Suppressor macrophage treated with lipopolysaccharide for 1 hour (primary cell): ENCODE measurements at places on chromosomes 16 and 17.

DNA sequence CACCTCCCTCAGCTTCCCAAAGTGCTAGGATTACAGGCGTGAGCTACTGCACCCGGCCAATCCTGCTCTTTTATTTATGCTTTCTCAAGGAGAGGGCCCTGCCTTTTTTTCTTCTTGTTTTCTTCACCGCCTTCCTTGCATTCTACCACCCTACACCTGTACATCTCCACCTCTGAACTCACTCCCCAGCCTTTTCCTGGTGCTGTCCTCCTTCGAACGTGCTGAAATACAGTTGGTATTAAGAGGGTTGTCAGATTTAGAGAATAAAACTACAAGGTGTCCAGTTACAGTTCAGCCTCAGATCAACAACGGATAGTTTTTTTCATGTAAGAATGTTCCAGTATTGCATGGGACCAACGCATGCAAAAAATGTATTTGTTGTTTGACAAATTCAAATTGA, 1.7 kb downstream of the PIRT start:
- no peak for DNase-seq

DNA sequence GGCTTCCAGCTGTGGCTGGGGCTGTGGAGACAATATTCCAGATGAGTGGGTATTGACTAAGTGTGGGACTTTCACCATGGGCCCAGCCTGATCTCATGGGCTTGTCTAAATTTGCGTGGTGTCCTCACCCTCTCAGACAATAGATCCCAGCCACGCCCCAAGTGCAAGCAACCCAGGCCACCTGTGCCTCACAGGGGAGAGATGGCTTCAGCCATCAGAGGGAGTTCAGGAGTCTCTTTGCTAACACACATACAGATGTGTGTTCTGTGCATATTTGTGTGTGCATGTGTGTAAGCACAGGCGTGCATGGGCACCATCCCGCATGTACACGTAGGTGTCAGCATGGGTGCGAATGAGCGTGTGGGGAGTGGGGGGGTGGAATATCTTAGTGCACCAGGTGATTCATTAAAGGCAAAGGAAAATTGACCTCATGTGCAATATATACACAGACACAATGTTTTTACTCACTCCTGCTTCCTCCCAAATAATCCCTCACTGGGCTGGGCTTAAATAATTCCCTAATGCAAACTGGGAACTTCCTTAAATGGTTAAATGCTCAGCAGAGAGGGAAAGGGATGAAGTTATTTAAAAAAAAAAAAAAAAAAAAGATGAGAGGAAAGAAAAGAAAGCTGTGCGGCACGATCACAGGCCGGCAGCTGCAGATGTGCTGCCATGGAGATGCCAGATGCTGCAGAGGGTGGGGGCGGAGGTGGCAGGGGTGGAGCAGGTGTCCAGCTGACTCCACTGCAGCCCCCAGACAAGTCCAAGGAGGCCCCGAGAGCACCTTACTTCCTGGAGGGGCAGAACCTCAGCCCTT, 24.0 kb upstream of the CDC42EP4 start:
- DNase-seq = no peak

GRCh38 chr17:47738178-47738577, 5.1 kb downstream of the TBX21 start:
- DNase-seq = no peak

GRCh38 chr16:57260294-57260929, 15.4 kb downstream of the ARL2BP start:
- DNase-seq = peak; percentile 65
